ENCODE measurements at places on chromosomes 16 and 17. TPM values are rescaled to one million over a fixed set of nuclear protein-coding genes. Genes with fewer than 3 reads are reported as not detected.

The KRTAP4-1 gene
- not detected for total RNA-seq

The ICAM2 gene
- 5.0 TPM for total RNA-seq

The TMEM100 gene
- 0.06 TPM for total RNA-seq

The HSF4 gene
- total RNA-seq = 1.2 TPM

The PLEKHM1 gene
- 10.0 TPM for total RNA-seq

The CLEC3A gene
- total RNA-seq = not detected
